ENCODE measurements at places on chromosomes 2 and 18.

DNA sequence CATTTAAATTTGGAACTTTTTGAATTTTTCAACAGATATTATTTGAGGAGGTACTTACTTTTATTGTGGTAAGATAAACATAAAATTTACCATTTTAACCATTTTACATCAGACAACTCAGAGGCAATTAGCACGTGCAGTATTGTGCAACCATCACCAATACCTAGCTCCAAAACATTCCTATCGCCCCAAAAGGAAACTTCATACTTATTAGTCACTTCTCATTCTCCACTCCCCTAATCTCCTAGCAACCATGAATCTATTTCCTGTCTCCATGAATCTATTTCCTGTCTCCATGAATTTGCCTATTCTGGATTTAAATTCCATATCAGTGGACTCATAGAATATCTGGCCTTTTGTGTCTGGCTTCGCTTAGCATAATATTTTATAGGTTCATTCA, 69.9 kb upstream of the FAM136A start:
- no peak overlapping the region for H3K4me3 ChIP-seq
- H3K36me3 ChIP-seq: no peaks in the 10 kb centered on the region
- H3K27ac ChIP-seq: no peak overlapping the region
- no peaks in the 10 kb centered on the region for H3K4me1 ChIP-seq
- H3K27me3 ChIP-seq: no peaks in the 10 kb centered on the region
- DNase-seq: no peak

- no peak overlapping the region for H3K27ac ChIP-seq
- no peaks in the 10 kb centered on the region for H3K27me3 ChIP-seq
- no peak overlapping the region for H3K4me3 ChIP-seq
- H3K36me3 ChIP-seq: no peaks in the 10 kb centered on the region
These were observed 410.0 kb downstream of the CDH19 start for GRCh38 chr18:66193938-66194337.

DNA sequence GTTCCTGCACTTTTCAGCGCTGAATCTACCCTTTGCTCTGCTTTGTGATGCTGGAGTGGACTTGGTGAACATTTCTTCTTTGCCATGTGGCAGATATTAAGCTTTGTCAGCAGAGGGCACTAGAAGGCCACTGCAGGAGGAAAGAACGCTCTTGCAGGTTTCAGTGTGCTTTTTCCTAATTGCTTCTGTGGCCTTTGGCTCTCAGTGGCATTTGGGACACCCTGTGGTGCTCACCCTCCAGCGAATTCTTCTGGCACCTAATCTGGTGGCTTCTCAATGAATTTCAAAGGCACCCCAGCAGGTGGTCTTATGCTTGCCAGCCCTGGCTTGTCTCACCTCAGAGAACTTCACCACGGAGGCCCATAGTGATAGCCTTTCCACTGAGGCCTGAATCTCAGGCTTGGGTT, 146.7 kb downstream of the MYO3B start:
- H3K36me3 ChIP-seq: peaks cover 3% of the 10 kb centered on the region
- DNase-seq: peak; percentile 67
- H3K27me3 ChIP-seq: no peaks in the 10 kb centered on the region

GRCh38 chr18:77967791-77968190, 718.1 kb downstream of the GALR1 start:
- no peak for DNase-seq
- no peaks in the 10 kb centered on the region for H3K36me3 ChIP-seq
- no peaks in the 10 kb centered on the region for H3K4me1 ChIP-seq
- H3K27me3 ChIP-seq: no peaks in the 10 kb centered on the region
- no peak overlapping the region for H3K27ac ChIP-seq

GRCh38 chr2:47660168-47660567, 122.8 kb upstream of the MSH6 start:
- peaks cover 21% of the 10 kb centered on the region for H3K4me1 ChIP-seq
- H3K4me3 ChIP-seq: no peak overlapping the region
- no peak for DNase-seq
- H3K36me3 ChIP-seq: no peaks in the 10 kb centered on the region
- no peak overlapping the region for H3K27ac ChIP-seq

DNA sequence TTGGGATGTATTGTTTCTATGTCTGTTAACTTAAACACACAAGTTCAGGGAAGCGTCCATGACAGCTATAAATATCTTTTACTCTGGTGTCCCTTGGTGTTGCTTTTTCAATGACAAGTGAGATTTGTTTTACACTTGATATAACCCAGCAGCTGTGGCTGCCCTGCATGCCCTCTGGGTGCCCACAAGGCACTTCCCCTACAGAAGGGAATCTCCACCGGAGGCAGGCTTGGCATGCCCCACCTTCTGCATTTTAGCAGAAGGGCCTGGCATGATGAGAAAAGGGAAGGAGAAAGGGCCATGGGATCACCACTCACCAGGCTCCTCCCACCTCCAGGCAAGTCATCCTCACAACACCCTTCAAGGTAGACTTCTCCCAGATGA, 68.7 kb downstream of the TMEM247 start:
- no peaks in the 10 kb centered on the region for H3K36me3 ChIP-seq
- H3K4me3 ChIP-seq: no peak overlapping the region
- H3K4me1 ChIP-seq: no peaks in the 10 kb centered on the region
- H3K27me3 ChIP-seq: no peaks in the 10 kb centered on the region
- no peak overlapping the region for H3K27ac ChIP-seq
- DNase-seq: no peak

DNA sequence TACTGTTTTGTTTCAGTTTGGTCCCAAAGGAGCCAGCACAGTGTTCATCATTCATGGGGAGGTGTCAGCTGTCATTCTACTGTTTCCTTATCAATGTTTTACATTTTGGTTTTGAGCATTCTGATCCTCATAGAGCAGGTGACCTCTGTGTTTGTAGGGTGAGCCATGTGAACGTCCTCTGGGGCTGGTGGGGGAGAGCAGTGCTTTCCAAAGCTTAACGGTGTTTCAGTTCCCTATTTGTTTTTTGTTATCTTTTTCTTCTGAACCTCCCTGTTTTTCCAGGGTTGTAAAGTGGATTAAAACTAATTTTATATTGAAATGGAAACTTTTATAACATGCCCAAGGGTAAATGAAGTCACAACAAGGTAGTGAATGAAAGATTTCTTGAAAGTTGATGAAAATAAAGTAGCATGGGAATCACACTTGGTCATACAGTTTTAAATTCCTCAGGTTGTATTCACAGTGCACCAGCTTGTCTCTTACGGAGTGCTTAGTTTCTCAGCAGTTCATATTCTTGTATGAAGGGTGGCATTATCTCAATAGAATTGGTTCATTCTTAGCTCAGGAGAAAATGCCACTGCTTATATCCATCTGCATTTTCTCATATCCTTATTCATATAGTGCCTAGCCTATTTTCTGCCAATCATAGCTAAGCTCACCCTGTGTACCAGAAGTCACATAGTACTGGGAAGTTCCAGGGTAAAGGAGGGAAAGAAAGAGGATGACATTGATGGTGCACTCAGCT, 54.5 kb downstream of the MAP4K4 start:
- no peak overlapping the region for H3K4me3 ChIP-seq
- no peak overlapping the region for H3K27ac ChIP-seq
- no peaks in the 10 kb centered on the region for H3K36me3 ChIP-seq
- no peak for DNase-seq
- H3K27me3 ChIP-seq: no peaks in the 10 kb centered on the region
- H3K4me1 ChIP-seq: peaks cover 16% of the 10 kb centered on the region

DNA sequence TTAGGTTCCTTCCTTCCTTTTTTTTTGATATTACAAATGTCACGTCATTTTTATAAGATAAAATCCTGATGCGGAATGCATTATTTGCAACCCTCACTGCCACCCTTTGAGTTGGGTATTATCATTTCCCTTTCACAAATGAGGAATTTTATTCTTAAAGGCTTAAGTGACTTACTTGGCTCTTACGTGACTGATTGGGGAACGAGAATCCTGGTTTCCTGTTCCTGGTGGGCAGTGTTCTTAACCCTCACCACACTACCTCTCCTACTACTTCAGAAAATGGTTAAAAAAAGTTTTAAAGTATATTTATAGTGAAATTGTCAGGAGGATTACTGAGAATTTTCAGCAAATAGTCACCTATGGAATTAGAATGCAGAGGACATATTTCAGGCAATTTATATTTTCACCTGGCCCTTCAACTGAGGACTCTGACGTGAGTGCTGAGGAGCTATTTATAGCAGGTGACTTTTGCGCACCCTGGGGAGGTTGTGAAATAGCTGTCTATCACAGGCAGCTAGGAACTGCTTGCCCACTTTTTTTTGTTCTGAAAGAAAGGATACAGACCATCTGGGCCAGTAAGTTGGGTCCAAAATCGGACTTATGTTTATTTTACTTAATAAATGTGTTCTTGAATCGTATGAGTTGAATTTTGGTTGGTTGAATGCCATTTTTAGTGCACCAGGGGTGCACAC, 18.7 kb upstream of the RASGRP3 start:
- no peak overlapping the region for H3K4me3 ChIP-seq
- H3K4me1 ChIP-seq: no peaks in the 10 kb centered on the region
- H3K27ac ChIP-seq: no peak overlapping the region
- no peaks in the 10 kb centered on the region for H3K36me3 ChIP-seq

DNA sequence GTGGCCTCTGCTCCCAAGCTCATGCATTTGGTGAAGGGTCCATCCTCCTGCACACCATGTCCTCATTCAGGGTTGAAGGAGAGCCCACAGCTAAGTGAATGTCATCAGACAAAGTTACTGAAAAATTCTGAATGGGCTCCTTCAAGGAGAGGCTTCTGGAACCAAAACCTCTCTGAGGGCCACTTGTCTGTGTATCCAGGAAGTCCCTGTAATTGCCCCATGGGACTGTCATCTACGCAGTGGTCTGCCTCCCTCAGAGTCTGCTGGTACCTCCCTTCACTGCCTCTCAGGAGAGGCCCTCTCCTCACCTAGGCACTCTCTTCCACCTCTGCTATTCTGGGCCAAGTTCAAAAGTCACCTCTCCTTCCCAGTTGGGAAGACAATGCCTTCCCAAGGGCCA, 68.0 kb downstream of the SLC4A5 start:
- no peak for DNase-seq
- H3K36me3 ChIP-seq: no peaks in the 10 kb centered on the region
- H3K27me3 ChIP-seq: no peaks in the 10 kb centered on the region
- no peak overlapping the region for H3K4me3 ChIP-seq
- H3K27ac ChIP-seq: no peak overlapping the region

GRCh38 chr2:85319796-85320195, 8.0 kb downstream of the TGOLN2 start:
- no peaks in the 10 kb centered on the region for H3K27me3 ChIP-seq
- no peak overlapping the region for H3K4me3 ChIP-seq
- peaks cover 17% of the 10 kb centered on the region for H3K36me3 ChIP-seq
- H3K27ac ChIP-seq: no peak overlapping the region
